Hematopoietic multipotent progenitor cell treated with erythropoietin and hydrocortisone succinate and interleukin-3 and kit ligand, for 15 days (in vitro differentiated cells): ENCODE measurements at places on chromosomes 5 and 9.

DNA sequence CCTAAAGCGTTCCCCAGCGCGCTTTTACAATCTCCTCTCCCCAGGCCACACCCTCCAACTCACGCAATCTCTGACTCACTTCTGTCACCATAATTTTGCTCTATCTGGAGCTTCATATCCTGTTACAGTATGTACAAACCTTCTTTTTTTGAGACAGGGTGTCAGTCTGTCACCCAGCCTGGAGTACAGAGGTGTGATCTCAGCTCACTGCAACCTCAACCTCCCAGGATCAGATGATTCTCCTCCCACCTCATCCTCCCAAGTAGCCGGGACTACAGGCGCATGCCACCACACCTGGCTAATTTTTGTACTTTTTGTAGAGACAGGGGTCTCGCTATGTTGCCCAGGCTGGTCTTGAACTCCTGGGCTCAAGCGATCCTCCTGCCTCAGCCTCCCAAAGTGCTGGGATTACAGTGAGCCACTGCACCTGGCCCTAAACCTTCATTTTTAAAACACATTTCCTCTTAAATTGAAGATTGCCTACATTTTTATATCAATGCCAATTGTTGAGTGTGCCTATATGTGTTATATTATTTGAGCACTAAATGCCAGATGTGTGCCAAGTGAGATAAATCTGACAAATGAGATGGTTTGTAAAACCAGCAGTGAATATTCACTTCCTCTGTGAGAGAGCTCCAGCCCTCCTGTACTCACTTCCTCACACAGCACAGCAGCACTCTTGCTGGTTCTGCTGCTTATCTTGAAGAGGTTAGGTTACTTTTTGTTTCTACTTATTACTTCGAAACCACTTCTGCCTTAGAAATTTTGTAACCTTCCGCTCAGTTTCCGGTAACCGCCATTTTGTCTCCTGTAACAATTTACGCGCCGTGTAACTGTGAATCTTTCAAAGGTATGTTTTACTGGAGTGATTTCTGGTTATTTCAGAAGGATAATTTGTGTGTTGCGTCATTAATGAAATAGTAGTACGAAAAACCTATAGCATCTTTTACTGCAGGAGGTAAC lies 57.9 kb downstream of the DOCK8 start:
- DNase-seq = peak; percentile 25

GRCh38 chr9:129253803-129254381 lies 75.8 kb upstream of the IER5L start:
- no peak for DNase-seq

GRCh38 chr9:105073147-105073546 lies 145.2 kb upstream of the ABCA1 start:
- no peak for DNase-seq

DNA sequence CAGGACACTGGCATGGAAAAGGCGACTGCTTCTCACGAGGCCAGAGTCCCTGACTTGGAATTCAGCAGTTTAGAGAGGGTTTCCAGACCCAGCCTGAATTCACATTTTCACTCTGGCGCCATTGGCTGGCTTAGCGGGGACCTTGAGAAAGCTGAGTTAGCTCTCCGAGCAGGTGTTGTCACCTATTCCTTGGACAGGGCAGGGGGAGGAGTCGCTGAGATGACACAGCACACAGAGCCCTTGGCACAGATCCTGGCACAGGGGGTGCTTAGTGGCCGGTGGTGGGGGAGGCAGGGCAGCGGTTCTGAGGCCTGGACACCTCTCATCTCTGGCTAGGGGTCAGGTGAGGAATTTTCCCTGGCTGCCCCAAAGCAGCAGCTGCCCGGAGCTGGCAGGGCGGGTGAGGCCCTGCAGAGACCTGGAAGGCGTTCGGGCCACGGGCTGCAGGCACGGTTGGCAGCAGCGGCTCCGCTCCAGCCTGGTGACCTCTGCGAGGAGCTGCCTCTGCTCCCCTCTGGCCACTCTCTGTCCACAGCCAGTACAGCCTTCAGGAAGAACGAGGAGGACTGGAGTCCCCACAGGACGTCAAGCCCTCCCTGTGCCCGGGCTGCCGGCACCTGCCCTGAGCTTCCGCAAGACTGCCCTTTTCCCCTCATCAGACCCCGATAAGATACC lies 72.4 kb upstream of the RAPGEF1 start:
- no peak for DNase-seq

DNA sequence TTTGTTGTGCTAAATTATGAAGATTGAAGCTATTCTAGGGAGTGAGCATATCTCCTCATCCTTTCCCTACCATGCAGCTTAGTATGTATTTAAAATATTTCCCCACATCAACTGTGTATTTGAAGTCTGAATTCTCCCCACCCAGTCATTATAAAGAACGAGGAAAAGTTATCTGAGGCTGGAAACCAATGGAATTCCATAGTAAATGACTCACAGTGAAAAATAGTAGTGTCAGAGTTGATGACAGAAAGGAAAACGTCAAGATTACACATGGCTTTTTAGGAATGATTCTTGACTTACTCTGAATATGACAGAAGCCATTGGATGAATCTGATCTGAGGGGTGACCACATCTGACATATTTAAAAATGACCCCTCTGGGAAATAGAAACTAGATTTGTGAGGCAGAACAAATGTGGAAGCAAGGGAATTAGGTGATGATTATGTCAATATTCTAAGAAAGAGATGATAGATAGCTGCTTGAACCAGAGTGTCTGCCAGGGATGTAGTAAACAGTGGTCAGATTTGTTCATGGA lies 1768.9 kb upstream of the CDH9 start:
- no peak for DNase-seq

DNA sequence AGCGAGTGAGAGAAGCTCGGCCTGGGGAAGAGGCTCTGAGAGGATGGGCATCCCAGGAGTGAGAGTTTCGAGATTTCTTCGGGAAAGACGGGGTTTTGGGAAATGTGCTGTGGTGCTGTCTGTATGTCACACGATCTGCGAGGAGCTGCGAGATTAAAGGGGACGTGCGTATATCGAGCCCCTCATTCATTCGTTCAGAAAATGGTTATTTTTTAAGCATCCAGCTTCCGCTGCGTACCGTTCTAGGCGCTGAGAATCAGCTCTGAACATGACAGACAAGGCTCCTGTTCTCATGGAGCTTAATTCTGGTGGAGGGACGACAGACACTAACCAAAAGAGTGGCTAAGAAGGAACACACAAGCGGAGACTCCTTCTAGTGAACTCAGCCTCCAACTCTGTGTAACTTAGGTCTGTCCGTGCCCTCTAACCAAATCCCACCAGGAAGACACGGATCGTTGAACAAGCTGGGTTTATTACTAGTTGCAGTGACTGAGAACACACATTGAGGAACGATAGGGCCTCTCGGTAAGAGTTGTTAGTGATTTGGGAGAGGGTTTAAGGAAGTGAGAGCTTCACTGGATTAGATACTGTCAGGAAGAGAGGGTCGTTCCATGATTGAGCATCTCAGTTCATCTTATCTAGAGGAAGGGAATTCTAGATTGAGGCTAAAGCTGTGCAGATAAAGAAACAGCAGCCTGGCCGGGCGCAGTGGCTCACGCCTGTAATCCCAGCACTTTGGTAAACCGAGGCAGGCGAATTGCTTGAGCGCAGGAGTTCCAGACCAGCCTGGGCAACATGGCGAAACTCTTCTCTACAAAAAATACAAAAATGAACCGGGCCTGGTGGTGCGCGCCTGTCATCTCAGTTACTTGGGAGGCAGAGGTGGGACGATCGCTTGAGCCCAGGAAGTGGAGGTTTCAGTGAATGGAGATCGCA lies 1.0 kb upstream of the FBXW11 start:
- DNase-seq = peak; percentile 24

- no peak for DNase-seq
These were observed 62.1 kb downstream of the C9orf50 start for GRCh38 chr9:129558551-129559505.

GRCh38 chr5:86360801-86361200 lies 256.9 kb upstream of the COX7C start:
- no peak for DNase-seq

DNA sequence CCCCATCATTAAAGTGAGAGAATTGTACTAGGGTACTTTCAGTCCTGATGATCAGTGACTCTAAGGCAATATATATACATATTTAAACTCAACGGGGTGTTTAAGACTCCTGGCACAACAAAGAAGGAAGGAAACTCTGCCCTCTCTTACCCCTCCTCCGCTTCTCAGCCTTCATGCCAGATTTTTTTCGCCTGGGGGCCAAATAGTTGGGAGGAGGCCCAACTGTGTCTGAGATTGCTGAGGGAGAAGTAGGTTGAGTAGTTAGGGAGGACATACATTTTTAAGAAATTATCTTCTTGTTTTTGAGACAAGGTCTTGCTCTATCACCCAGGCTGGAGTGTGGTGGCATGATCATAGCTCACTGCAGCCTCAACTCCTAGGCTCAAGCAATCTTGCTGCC lies 127.7 kb upstream of the SHB start:
- no peak for DNase-seq
